ENCODE measurements at places on chromosomes 13 and 19.
A peak's percentile ranks its signal among the peaks of the same experiment; 100 is the strongest.

DNA sequence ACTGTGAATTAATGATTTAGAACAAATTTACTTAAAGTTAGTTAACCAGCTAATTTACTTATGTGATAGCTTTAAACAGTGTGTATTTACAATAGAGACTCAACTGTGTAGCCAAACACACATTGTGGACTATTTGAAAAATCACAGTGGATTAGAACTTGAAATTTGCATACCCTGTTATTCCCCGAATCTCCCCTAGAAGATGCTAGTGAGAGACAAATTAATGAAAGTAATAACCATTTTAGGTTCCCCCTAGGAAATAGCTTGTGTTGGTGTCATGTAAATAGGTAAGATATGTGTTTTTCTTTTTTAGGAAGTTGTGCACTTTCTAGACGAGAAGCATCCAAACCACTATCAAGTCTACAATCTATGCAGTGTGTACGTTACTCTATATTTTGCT is 98.5 kb downstream of the C1QTNF9 start:
- no peak for DNase-seq

DNA sequence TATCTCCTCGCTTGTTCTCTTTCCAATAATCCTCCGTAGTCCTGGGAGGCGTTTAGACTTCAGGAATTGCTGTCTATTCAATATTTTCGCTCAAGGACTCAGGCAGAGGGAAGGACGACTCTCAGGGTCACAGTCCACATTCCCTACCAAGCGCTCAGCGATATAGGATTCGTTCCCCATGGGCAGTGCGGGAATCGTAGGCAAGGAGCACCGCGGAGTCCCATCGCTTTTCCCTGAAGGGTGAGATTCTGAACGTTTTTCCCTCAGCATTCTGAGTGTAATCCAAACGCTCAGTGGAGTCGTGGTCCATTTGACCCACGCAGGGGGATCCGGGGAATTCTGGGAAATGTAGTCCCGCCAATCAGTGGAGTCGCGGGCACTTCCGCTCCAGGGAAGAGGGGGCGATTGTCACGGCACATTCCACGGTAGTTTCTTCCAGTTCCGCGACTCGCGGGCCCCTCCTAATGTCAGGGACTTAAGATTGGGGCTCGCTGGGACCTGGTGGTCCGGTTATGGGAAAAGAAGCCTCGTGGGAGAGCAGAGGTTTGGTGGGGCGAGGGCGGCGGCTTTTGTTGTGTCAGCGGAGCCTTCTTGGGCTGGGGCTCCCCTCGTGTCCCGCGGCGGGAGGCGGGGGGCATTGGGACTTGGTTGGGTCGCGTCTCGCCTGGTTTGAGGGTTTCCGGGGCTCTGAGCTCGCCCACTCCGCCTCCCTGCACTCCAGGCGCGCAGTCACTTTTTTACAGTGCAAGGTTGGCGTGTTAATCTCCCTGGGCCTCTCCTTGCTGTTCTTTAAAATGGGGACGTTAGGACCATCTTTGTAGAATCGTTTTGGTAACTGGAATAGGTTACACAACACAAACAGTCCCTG is at the start of gene ZNF234:
Gene ZNF234 (plus strand): TSS at position 364 of the 868 bp plus-strand sequence. CDS start 3,079 bp downstream, outside the sequence.
- peak; percentile 35 for DNase-seq

GRCh38 chr19:31308781-31309180 is 40.5 kb downstream of the TSHZ3 start:
- DNase-seq: no peak

- DNase-seq: no peak
These were observed 410.9 kb upstream of the SPRY2 start for GRCh38 chr13:80751854-80752253.

DNA sequence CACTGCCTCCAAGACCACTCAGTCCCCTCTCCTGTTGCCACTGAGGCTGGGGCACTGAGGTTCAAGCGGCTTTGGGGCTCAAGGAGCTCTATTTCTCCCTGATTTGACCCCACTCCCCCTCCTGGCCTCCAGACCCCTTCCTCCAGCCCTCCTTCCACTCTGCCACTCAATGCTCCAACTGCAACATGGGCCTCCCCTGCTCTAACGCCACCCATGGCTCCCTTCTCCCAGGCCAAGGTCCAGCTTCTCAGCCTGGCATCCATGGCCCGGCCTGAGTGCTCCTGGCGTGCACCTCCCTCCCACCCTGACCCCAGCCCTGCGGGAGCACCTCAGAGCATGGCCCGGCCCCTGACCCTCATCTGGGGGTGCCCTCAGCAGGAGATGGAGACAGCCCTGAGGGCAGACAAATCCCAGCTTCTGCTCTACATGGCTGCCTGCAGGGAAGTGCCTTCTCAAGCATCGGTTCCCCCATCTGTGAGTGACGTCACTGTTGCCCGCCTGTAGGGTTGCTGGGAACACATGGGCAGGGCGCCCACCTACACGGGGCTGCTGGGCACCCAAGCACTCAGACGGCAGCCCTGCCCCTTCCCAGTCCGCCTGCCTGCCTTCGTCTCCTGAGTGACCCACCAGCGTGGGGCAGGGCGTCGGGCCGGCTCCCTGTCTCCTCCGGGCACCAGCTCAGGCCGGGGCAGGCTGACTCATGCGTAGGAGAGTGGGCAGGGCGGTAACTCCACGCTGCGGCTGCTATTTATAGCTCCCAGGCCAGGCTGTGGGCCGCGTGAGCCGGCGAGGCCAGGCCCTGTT is 1.6 kb upstream of the DIRAS1 start:
- peak; percentile 74 for DNase-seq

DNA sequence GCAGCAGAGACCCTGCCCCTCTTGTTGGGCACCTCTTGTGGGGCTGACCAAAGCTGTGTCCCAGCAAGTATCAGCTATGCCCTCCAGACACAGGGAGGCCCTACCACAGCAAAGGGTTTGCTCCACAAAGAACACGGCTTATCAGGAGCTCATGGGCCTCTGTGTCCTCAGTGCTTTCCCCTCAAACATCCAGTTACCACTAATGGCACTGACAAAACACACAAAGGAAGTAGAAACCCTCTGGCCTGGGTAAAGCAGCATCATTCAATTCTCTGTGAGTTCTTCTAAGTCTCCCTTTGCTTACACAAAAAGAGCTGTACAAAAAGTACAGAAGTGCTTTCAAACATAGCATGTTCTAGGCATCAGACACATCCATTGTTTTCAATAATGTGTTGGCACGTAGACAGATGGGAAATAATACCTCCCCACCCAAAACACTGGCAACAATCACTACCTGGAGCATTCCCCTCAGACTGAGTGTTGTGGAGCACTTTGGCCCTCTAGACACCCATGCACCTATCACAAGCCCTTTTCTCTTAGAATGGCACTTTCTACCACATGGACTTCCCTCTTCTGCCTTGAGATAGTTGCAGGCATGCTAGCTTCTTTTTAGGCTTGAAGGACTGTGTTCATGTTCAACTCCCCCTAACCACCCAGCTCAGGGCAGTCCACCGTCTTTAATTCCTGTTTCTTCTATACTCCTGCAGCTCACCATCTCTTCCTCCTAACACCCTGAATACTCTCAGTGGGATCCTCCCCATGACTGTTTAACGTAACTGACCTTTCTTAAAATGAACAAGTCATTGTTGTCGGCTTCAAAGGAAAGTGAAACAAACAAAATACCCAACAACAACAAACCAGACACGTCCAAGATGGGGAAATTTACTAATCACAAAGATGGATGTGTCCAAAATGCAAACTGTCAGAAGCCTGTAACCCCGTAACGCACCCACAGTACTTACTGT is 43.5 kb downstream of the ATP7B start:
- no peak for DNase-seq

GRCh38 chr13:45915686-45916439 is 64.3 kb upstream of the SIAH3 start:
- peak; percentile 39 for DNase-seq

DNA sequence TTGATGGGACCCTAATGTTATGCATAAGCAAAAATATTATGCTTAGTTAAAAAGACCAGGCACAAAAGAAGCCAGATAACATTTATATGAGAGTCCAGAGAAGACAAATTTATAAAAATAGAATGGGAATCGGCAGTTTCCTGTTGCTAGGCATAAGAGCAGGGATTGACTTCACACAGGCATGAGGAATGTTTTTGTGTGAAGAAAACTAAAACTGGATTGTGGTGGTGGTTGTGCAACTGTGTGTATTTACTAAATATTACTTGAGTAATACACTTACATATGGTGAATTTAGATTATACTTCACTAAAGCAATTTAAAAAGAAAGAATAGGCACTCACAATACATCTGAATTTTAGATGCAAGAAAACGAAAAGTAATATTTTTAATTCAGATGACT is 108.3 kb downstream of the SLITRK1 start:
- no peak for DNase-seq

DNA sequence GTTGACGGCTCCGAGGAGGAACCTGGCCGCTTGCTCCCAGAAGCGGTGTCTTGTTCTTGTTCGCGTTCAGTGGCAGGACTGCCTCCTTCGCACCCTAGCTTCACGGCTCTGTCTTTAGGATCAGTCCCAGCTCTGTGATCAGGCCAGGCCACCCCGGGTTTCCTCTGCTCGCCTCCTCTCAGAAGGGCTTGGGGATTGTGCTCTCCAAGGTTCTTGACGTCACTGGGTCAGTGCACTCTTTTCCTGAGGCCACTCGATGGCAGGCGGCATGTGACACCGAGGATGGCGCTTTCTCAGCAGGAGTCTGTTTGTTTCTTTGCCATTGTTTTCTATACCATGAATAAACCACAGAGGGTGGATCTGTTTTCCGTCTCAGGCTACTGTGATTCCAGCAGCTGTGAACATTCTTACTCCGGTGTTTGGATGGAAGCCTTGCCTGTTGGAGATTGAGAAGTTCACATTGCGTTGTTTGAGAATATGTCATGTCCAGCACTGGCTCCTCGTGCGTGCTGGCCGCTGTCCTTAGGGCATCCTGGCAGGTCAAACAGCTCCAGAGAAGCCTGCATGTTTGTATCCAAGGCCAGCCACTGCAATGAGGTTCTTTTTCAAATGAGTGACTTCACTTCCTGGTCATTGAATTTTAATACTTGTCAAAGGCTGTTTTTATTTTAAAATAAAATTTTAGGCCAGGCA is 44.5 kb downstream of the SLC7A9 start:
- no peak for DNase-seq

GRCh38 chr19:18450021-18450930 is 12.3 kb upstream of the ISYNA1 start:
- no peak for DNase-seq

- DNase-seq: no peak
These were observed 586.7 kb upstream of the SGCG start for GRCh38 chr13:22594041-22594440.

GRCh38 chr13:77213644-77214043 is 113.2 kb downstream of the MYCBP2 start:
- DNase-seq: no peak

DNA sequence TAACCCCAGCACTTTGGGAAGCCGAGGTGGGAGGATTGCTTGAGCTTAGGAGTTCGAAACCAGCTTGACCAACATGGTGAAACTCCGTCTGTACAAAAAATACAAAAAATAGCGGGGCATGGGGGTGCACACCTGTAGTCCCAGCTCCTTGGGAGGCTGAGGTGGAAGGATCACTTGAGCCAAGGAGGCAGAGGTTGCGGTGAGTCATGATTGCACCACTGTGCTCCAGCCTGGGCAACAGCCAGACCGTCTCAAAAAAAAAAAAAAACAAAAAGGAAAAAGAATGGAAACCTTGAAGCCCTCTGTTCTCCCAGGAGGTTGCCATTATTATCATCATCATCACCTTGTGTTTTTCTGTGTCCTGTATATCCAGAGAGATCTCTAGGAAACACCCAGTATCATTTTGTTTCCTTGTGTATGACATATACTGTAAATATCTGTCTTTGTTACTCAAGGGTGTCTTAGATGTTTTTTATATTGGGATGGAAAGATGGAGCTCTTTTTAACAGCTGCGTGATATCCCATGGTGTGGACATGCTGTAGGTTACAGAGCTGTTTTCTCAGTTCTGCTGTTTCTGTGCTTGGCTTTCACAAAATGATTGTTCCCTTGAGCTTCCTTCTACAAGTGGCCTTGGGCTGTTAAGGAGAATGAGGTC is 11.8 kb downstream of the CHAF1A start:
- no peak for DNase-seq

DNA sequence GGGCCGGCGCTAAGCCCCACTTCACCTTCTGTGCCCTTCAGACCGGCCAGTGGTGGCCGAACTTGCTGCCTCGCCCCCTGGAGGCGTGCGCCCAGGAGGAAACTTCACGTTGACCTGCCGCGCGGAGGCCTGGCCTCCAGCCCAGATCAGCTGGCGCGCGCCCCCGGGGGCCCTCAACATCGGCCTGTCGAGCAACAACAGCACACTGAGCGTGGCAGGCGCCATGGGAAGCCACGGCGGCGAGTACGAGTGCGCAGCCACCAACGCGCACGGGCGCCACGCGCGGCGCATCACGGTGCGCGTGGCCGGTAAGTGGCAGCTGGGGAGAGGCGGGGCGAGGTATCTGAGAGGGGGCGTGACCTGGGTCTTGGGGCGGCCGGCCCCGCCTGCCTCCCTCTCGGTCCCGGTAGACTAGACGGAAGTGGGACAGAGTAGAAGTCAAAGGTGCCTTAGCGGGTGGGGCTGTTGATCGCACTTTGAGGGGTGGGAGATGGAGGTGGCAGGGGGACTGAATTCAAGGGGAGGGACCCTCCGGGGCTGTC is 5.6 kb downstream of the ICAM5 start:
- DNase-seq: no peak

GRCh38 chr19:47447470-47448359 is 24.0 kb downstream of the SLC8A2 start:
- DNase-seq: no peak

- no peak for DNase-seq
These were observed 19.1 kb downstream of the CBY2 start for GRCh38 chr13:45721203-45721731.

DNA sequence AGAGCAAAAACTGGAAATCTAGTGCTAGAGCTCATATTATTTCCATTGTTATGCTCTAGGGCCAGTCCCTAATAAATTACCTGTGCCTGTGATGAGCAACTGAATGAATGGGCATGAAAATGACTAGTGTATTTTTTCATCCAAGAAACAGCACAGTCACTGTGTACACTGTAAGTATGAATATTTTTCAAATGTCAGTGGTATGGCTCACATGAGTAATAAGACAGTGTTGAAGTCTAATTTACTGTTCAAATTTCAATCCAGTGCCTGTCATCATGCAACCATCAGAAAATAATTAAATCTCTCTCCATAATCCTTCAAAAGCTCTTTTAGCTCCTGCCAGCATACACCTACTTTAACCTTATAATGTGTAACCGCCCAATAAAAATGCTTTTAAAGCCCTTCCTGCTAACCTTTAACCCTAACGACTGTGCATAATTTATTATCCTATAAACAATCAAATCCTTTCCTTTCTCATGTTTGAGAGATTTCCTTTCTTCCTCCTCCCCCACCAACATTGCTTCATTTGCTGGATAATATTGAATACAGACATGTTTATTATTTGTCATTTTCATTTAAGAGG is 378.3 kb downstream of the GPC5 start:
- DNase-seq: no peak

DNA sequence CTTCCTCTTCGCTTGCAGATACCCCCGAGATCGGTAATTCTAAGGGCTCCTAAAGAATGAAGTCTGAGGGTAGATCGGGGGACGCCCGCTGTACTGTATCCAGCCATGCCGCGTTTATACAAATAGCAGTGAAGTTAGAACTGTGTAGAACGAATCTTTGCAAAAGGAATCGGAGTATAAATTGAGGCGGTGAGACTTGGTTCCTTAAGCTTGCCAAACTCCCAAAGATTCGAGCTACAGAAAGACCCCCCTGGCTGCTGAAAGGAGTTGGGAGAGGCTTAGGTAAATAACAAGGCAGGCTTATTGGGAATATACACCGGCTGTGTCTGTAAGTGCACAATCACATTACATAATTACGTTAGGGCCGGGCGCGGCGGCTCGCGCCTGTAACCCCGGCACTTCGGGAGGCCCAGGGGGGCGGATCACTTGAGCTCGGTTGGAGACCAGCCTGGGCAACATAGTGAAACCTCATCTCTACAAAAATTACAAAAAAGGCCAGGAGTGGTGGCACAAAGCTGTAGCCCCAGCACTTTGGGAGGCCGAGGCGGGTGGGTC is 12.2 kb downstream of the TMEM160 start:
- DNase-seq: no peak

Data from ascending aorta (tissue), 2 donors.